ENCODE measurements at places on chromosomes 11 and 22.

- no peak for DNase-seq
Observed at GRCh38 chr11:126585774-126586491, 230.4 kb downstream of the ST3GAL4 start.

GRCh38 chr11:10042699-10043098, 251.3 kb downstream of the SBF2 start:
- no peak for DNase-seq

- no peak for DNase-seq
Observed at GRCh38 chr11:44873537-44873936, 77.1 kb downstream of the TP53I11 start.

DNA sequence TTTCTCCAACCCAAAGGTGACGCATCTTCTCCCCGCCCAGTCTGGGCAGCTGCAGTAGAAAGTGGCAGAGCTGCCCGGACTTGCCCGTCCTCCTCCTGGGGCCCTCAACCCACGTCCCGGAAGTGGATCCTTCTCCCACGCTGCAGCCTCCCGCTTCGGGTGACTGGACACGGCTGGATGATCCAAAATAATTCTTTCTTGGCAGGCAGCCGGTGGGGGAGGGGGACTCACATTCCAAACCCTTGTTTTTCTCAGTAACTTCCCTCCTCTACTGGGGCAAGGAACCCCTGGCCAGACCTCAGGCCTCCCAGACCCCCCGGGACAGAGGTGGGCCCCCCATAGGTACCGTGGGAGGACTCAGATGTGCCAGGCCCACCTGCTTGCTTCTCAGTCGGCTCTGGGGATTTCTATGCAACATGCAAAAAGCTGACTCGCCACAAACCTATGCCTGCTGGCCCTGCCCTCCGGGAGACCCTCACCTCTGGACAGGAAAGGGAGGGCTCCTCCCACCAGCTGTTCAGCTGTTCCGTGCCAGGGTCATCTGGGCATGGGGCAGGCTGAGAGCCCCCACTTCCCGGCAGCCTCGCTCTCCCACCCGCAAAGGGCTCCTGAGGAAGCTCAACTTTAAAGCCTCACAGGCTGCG, 1.4 kb downstream of the PLXNB2 start:
- DNase-seq, result no peak

DNA sequence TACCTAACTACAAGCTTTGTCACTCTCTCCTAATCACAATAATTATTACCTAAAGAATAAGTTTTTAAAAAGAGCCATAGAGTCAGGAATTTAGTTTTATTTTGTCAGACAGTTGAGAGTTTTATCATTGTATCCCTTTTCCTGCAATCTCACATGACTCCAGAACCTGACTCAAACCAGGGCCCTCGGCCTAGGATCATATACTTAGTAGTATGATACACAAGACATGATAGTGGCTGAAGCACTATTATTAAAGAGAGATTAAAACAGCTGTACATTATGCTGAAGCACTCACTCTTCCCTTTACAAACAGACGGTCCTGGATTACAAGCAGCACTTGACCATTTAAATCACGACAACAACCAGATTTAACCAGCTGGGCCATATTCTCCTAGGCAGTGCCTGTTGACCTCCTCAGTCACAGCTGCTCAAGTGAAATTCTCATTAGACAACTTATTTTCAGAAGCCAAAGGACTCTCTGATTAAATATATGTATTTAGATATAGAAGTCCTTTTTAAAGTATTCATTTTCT, 44.0 kb downstream of the SOX6 start:
- DNase-seq, result no peak

DNA sequence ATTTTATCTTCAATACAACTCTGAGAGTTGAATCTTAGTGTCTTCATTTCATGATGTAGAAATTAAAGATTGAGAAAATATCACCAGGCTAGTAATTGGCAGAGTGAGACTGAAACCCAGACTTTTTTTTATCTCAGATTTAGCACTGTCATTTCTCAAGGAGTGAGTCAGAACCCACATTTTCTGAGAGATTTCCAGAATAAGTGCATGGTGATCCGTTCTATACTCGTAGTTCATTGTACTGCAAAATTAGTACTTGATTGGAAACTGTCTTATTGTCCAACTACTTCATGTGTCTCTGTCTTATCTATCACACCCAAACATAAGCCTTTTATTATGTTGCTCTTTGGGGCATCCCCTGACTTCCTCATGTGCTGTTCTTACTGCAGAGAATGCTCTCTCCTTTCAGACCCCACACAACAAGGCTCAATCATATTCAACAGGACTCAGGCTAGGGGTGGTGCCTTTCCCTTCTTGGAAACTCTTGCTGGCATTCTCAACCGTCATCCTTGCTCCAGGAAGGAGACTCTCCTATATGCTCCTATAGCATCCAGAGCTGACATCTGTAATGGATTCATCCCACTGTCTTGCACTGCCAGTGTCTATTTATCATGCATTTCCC, 76.7 kb upstream of the BLID start:
- no peak for DNase-seq

- DNase-seq, result no peak
Observed at GRCh38 chr11:76622493-76623094, 48.0 kb downstream of the LRRC32 start.

DNA sequence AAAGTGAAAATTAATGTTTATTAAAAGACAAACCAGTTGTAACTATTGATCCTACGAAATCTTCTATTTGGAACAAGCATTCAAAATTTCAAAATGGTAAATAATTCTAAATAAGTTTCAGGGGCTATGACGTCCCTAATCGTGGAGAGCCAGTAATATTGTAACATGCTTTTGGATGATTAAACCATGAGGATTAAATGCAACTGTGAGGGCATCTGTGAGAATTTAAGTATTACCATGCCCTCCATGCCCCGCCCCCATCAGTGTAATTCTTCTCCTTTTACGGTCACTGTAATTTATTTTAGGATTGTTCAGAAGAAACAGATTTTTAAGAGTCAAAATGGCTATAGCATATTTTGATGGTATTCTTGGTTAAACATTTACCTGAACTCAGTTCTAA, 133.2 kb downstream of the APOL5 start:
- no peak for DNase-seq

- DNase-seq, result no peak
Observed at GRCh38 chr11:108890482-108891105, 225.7 kb downstream of the DDX10 start.

DNA sequence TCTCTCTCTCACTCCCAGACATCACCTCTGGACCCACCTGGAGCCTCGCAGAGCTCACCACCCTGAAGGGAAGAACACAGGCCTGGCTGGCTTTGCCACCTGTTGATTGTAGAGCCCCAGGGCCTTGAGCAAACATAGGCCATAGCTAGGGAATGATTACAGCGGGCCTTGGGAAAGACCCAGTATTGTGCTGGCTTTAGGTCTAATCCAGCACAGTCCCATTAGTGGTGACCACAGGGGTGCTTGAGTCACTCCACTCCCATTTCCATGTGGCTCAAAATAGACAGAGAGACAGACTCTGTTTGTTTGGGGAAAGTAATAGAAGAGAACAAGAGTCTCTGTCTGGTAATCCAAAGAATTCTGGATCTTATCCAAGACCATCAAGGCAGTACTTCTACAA, 42.7 kb upstream of the FAM181B start:
- DNase-seq, result no peak

GRCh38 chr11:10617551-10617950, 49.1 kb upstream of the LYVE1 start:
- no peak for DNase-seq

Measured in stimulated activated CD8-positive, alpha-beta memory T cell treated with anti-CD3 and anti-CD28 coated beads, Interleukin-7, amount 100 ng/mL, for 24 hours (primary cell).